ENCODE measurements at places on chromosomes 16 and 17.
A peak's percentile ranks its signal among the peaks of the same experiment; 100 is the strongest.

DNA sequence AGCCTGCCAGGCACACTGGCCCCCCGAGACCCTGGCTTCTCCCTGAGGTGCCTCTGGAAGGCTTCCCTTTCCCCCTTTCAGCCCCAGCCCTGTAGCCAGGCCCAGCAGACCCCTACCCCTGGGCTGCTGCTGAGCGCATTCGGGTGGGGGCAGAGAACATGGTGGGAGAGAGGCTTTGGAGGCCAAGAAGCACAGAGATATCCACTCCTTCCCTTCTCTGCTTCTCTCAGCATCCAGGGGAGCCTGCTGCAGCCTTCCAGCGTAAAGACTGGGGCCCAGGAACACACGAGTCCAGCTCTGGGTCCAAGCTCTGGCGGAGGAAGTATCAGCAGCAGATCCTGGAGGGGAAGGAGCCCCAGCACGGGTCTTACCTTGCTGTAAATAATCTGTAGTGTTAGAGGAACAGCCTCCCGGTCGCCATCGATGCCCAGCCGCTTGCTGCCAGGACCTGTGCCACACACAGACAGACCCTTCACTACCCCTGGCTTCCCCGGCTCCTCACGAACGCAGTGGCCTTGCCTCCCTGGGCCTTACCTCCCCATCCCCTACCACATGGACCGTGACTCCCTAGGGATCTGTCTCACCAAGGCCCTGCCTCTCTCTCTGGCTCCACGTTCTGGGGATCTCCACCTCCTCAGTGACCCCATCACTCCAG lies 17.0 kb upstream of the PIK3R6 start:
- DNase-seq: no peak

DNA sequence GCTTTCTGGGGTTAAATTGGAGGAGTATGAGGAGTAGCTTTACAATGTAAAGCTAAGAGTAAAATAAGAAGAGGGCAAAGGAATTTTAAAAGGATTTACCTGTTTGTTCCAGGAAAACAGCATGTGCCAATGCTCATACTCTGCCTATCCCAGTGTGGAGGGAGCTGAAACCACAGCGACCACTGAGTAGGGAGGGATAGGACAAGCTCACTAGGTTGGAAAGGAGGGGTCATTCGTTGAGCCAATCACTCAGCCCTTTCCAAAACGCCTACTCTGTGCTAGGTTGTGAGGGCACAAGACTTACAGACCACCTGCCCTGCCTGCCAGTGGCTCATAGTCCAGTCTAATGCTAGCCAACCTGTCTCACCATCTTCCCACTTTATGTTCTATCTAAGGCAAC lies 1.1 kb upstream of the DNAJC7 start:
- no peak for DNase-seq

- DNase-seq: no peak
These were observed 128.5 kb downstream of the CA10 start for GRCh38 chr17:52030052-52030451.

DNA sequence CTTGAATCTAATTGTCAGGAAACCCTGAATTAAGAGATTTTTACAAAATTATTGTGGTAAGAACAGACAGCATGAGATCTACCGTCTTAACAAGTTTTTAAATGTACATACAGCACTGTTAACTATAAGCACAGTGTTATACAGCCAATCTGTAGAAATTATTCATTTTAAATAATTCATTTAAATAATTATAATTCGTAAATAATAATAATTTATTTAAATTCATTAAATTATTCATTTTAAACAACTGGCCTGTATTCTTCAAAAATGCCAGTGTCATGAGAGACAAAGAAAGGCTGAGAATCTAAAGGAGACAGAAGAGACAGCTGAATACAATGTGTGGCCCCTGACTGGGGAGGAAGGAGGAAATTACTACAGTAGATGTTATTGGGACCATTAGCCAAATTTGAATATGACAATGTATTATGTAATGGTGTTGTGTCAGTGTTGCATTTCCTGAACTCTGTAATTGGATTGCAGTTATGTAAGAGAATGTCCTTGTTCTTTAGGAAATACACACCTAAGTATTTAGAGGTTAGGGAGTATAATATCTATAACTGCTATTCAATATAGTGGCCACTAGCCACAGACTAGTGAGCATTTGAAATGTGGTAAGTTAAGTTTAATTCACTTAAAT lies 2.3 kb downstream of the RSAD1 start:
- no peak for DNase-seq

DNA sequence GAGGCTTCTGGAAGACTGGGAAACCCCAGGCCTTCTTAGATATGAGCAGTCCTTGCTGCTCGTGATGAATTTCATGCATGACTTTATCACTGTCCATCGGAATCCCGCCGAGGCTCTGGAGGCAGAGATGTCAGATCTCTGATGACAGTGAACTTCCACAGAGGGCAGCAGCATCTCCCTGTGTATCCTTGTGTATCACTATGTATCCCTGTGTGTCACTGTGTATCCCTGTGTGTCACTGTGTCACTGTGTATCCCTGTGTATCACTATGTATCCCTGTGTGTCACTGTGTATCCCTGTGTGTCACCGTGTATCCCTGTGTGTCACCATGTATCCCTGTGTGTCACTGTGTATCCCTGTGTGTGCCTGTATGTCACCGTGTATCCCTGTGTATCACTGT lies 160.2 kb upstream of the CHMP6 start:
- no peak for DNase-seq

DNA sequence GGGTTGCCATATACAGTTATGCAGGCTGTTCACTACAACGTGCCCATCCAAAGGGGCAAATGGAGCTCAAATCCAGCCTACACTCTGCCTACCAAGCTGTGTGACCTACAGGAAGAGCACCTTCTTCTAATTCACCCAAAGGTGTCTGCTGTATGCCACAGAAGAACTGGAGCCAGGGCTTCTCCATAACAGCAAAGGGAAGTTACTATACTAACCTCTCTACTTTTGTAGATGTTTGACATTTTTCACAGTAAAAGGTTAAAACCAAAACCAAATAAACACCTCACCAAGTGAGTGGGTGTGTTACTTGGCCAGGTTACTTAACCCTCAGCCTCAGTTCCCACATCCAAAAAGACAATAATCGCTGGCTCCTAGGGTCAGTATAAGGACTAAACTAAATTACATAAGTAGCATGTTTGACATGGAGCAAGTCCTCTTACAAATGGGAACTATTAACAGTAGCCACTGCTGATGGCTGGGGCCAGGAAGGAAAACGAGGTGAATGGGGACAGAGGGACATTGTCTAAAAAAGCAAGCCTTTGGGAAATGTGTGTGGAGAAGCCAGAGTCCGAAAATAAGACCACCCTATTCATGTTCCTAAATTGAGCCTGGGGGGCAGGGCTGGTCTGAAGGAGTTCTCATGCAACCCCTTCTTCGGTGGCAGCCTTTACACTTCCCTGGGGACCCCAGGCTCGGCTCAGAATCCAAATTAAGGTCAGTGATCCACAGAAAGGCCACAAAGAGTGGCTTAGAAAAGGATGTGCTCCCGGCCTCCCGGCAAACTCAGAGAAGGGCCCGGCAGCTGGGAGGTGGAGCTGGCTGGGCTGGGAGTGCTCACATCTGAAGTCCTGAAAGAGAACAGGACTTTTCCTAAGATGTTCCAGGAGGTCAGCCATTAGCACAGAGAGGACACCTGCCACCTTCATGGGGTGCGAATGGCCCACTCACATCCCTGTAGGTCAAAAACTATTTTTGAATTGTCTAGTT lies 13.5 kb downstream of the CUEDC1 start:
- no peak for DNase-seq

DNA sequence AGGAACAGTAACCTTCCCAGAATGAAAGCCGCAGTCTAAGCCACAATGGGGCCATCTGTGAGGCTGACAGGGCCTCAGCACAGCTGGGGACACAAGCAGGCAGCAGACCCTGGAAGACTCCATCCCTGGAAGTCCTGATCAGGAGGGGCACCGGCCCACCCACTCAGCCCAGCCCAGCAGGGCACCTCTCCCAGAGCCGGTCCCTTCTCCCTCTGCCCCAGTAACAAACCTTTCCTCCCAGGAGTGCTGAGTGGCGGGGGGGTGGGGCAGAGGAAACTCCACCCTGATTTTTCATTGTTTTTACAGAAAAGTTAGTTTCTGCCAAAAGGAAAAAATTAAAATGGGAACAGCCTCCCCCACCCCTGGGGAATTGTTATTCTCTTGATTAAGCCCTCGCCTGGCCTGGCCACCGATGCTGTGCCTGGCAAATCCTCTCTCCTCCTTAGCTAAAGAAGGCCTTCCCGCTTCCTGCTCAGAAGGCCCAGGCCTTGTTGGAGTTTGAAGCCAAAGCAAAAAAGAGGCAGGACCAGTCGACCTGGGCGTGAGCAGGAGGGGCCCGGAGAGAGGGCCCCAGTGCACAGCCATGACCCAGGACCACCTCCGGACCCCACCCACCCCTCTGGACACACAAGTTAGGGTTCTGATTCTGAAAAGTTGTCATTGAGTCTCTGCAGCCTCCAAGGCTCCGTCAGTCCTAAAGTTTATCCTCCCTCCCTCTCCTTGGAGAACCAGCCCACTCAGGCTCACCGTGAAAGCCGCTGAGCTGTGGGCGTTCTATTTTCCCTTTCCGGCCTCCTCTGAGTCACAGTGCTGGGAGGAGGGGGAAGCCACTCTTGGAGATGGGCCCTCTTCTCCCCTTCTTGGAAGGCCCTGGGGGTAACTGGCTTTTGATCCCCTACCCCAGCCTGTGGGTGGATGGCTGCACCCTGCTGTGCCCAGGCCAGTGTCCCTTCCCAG lies 128.4 kb upstream of the TNRC6C start:
- DNase-seq: no peak

DNA sequence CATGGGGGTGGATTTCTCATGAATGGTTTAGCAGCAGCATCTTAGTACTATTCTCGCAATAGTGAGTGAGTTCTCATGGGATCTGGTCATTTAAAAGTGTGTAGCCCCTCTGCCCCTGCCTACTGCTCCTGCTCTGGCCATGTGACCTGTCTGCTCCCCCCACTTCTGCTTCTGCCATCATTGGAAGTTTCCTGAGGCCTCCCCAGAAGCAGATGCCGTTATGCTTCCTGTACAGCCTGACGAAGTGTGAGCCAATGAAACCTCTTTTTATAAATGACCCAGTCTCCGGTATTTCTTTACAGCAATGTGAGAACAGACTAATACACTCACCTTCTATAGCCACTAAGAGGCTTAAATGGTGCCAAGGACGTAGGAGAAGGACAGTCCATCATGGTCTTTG lies 51.5 kb downstream of the NOL11 start:
- DNase-seq: no peak

GRCh38 chr17:10932938-10933337 lies 95.1 kb upstream of the PIRT start:
- no peak for DNase-seq

DNA sequence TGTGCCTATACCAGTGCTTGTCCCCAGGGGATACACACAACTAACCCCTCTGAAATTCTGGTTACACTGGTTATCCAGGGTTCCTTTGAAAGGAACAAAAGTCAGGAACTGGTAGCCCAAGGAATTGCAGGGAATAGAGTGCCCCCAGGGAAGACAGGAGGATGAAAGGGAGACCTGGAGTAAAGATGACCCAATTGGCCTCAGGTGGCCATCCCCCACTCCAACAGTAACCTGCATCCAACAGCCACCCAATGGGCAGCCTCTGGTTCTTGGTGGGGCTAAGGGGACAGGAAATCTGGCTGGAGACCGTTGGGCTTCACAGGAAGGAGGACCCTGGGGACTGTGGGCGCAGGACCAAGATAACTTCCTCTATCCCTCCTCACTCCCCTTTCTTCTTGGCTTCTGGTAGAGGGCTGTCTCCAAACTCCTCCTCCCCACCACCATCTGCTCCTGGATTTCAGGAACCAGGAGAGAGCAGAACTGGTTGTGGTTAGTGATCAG lies 826 bp upstream of the MPO start:
- DNase-seq: no peak

- no peak for DNase-seq
These were observed 10.5 kb upstream of the TEKT3 start for GRCh38 chr17:15351925-15352324.

GRCh38 chr17:78828470-78829185 lies 12.0 kb downstream of the USP36 start:
- DNase-seq: no peak

GRCh38 chr17:6591599-6592158 lies 35.3 kb upstream of the PITPNM3 start:
- DNase-seq: no peak

DNA sequence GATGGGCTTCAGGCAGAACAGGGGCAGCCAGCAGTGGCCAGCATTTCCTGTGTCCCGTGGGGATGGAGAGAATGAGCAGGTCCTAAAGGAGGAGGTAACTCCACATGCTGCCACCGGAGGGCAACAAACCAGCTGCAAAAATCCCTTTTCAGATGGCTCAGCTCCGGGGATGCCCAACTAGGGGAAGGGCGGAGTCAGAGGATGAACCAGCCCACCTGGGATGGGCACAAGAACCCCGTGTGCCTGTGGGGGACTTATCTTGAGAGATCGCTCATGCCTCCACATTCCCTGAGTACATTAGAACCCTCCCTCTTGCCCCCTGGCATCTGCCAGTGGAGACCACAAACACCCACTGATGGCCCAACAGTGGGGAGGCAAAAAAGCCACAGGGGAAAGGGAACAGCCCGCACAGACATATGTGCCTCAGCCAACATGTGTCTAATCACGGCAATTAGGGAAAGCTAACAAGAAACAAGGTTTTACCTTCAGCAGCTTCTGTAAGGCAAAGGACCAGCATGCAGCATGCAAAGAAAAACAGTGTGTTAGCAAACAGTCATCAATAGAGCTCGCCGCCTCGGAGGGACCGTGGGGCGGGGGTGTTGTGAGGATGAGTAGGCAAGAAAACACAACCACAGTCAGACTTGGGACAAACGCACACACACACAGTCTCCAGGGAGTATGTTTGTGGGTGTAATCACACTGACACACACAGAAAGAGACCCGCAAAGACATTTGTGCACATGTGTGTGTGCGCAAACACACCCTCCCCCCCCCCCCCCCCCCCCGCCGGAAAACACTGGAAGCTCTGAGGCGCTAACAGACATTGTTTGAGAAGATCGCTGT lies 64.0 kb downstream of the MYO18A start:
- no peak for DNase-seq

GRCh38 chr17:77867308-77867781 lies 91.2 kb upstream of the TNRC6C start:
- no peak for DNase-seq

DNA sequence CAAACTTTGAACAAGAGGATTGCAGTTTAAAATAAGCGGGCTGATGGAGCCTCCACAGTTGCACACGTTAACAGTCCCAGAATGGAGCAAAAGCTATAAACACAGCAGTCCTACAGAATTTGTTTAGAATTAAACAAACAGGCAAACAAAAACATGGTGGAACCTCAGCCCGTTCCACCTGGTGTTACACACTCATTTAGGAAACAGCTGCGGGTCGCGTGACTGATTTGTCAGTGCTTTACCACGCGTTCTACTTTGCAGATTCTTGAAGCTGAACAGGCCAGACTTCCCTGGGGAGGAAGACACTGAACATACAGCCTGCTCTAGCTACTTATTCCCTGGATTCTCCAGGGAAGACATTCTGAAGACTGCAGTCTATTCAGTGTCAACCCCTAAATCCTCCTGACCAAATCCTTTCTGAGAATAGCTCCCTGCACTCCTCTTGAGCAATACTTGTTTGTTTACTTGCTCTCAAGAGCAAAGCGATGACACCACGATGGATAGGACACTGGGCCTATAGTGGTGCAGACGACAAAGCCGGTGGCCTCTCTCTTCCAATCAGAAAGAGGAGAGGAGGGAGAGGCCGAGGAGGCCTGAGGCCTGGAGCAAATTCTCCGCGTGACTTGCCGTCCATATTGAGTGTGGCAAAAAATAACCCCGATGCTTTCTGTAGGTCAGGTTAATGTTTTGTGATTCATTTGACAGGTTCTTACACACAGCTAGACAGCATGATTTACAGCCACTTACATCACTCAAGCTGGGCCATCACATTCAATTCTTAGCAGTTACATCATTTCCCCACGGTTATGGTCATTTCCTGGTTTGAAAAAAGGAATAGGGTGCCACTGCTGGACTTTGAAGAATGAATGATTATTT lies 4.0 kb upstream of the MAP1LC3B start:
- DNase-seq: peak; percentile 97
